ENCODE measurements at places on chromosomes 4 and X. TPM values are rescaled to one million over a fixed set of nuclear protein-coding genes. Genes with fewer than 3 reads are reported as not detected.

Gene AKAP14
- not detected for total RNA-seq

Gene FATE1
- total RNA-seq, result not detected

Gene CT55
- not detected for total RNA-seq

Gene HEPH
- total RNA-seq, result 4.7 TPM

Gene LDB2
- total RNA-seq, result 5.1 TPM

Gene PRRG1
- 6.6 TPM for total RNA-seq

Gene OGT
- 112 TPM for total RNA-seq

Gene TCEAL2
- total RNA-seq, result not detected

Gene CFAP99
- total RNA-seq, result not detected
